ENCODE measurements at places on chromosomes 16 and 17. TPM values are rescaled to one million over a fixed set of nuclear protein-coding genes. Genes with fewer than 3 reads are reported as not detected.

The PIMREG gene
- 20.6 TPM for total RNA-seq

The RHOT1 gene
- total RNA-seq = 29.8 TPM

The TBX2 gene
- total RNA-seq = not detected

DNA sequence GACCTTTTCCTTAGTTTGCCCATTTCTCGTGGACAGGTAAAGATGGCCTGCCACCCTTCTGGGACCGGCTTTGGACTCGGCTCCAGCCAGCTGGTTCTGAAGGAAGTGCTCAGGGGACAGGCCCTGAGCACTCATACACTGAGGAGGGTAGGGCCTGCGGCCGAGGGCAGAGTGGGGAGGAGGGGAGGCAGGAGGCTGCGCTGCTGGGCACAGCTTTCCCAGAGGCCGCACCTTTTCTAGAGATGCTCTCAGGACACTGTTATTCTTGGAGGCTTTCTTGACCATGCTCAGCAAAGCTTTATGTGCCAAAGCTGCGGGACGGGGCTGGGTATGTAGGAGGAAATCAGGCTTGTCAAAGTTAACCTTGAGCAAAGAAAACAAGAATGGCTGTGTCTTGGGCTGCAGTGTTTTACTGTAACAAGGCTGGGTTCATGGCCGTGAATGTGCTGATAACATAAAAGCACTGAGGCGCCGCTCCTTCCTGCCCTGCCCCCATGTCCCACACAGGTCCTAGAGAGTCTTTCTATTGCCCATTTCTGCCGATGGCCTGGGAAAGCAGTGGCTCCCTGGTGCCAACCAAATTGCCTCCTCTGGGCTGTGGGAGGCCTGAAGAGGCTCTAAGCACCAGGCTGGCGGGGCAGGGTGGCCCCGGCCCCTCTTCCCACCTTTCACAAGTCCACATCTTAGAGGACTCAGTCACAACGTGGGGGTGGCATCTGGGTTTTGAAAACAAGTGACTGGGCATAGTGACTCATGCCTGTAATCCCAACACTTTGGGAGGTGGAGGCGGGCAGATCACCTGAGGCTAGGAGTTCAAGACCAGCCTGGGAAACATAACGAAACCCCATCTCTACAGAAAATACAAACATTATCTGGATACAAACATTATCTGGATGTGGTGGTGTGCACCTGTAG is 22.3 kb upstream of the TIMP2 start:
- H3K4me3 ChIP-seq = no peak overlapping the region
- H3K27ac ChIP-seq = no peak overlapping the region
- no peaks in the 10 kb centered on the region for H3K27me3 ChIP-seq
- H3K4me1 ChIP-seq = no peaks in the 10 kb centered on the region

DNA sequence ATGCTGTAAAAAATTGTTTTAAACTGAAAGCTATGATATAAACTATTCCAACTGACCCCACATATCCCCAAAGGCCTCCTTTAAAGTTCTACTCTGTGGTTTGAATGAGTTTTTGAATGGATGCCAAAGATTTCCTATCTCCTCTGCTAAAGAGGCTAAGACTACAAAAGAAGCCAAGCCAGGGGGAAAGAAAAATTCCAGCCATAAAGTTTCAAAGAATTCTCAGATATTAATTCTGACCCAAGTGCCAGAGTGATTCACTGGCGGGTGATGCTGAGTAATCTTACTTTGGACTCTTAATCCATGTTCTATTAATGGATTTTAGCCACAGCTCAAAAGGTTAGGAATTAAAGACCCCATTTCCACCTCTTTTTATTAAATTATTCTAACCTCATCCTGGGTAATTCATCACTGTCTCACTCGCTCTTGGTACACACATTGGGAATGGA is 60.7 kb downstream of the HS3ST3A1 start:
- no peak overlapping the region for H3K4me3 ChIP-seq
- no peak overlapping the region for H3K27ac ChIP-seq
- no peaks in the 10 kb centered on the region for H3K27me3 ChIP-seq
- no peaks in the 10 kb centered on the region for H3K4me1 ChIP-seq
- H3K36me3 ChIP-seq = no peaks in the 10 kb centered on the region

GRCh38 chr16:49459953-49460735 is 86.5 kb downstream of the C16orf78 start:
- DNase-seq = peak; percentile 16
- peak overlapping the region; percentile 26 for H3K27ac ChIP-seq
- peaks cover 3% of the 10 kb centered on the region for H3K36me3 ChIP-seq
- H3K4me3 ChIP-seq = no peak overlapping the region
- no peaks in the 10 kb centered on the region for H3K27me3 ChIP-seq
